Retina (tissue), 1 donor: ENCODE measurements at places on chromosomes 3 and 15.
A peak's percentile ranks its signal among the peaks of the same experiment; 100 is the strongest.

- DNase-seq: no peak
These were observed 90.2 kb upstream of the KLF13 start for GRCh38 chr15:31236184-31237042.

DNA sequence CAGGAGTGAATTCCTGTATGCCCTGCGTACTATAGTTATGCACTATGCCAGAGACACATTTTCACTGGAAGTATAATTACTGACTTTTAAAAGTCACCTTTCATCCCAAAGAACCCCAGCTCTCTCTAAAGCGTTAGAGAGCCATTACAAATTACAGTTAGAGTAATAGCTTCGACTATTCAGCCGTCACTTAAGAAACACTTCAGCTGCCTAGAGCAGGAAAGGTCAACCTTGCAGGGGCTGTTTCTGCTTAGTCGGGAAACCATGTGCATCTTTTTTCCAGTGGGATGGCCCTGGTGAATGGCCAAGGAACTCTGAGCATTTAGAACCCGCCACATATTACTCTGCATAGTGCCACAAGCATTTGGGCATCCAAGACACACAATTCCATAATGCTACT, 235.9 kb downstream of the ARRDC4 start:
- DNase-seq: no peak

DNA sequence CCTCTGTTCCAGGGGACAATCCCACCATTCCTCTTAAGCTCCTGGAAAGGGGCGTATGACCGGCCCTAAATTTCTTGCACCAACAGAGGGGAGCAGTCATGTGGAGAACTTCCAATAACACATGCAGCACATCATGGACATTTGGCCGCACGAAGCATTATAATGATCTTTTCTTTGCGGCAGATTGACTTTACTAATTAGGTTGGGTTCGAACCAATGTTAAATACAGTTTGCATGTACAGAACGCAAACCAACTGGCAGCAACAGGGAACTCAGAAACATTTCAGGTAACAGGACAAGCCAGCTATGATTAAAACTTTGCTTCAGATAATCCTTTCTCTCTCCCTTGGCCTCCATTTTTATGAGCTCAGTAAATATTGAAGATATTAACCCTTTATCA, 100.8 kb upstream of the ADPGK start:
- no peak for DNase-seq

GRCh38 chr15:35603301-35603700, 57.3 kb upstream of the DPH6 start:
- DNase-seq: no peak

DNA sequence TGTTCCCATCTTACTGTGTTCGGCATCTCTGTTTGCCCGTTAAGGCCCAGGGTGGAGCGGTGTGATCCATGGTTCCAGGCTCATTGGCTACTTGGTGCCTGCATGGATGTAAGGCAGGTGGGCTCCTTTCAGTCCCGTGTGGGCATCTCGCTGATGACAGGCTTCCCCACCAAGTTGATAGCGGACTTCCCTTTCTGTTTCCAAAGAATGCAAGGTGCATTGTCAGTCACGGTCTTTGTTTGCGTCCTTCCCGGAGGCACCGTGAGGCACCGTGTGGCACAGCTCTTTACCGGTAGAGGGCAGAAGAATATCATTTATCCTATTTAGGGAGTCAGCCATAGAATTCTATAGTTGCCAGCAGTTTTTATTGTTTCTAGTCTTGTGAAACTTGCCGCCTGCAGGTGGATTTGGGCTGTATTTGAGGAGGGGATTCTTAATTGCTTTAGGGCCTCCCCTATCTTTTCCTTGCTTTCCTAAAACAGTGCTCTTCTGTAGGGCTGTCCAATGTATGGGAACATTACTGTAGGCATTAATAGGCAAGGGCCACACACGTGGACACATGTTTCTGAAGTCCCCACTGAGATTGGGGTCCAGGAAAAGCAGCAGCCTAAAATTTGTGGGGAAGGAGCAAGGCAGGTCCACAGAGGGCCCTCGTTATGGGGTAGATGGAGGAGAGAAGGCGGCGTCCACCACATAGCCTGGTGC, 244.1 kb downstream of the SLCO3A1 start:
- peak; percentile 83 for DNase-seq

DNA sequence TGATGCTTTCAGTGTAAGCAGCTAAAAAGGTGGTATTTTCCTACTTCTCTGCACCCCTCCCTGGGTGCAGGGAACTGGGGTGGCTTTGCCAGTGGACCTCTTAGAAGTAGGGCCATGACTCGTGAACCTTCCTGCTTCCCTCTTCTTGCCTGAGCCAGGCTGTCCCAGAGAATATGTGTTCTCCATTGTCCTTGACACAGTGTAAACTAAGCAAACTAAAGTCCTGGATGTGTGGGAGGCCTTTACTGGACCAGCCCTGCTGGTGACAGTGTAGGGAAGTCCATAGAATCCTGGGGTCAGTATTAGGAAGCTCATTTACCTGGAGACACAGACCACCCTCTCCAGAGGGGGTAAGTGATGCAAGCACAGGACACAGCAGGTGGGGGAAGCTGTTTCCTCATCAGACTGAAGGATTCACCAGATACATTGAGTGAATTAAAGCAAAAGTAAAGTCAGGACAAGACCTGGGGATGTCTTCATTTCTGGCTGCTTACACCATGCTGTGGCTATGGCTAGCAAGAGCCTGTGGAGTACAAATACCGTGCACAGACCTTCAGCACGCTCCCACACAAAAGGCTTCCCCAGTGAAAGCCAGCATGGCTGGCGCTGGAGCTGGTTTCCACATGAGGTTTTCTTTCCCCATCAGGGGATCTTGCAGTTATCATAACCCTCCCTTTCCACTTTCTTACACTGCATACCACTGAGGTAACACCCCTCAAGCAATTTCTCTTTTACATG, 64.8 kb upstream of the LPP start:
- DNase-seq: no peak

DNA sequence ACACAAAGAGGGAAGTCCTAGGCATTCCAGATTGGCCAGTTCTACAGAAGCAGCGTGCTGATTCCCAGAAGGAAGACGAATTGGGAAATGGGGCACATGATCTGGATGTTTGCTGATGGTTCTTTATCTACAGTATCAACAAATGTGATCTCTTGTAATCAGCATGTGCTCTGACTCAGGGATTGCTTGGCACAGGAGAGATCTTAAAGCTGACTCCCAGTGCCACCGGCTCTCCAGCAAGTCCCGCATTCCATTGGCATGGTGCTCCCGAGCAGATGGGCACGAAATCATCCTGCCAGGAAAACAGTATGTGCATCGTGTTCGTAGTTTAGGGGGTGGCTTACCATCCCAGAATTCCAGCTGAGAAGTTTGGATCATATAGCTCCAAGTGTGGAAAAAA, 259.9 kb upstream of the NR2F2 start:
- no peak for DNase-seq

DNA sequence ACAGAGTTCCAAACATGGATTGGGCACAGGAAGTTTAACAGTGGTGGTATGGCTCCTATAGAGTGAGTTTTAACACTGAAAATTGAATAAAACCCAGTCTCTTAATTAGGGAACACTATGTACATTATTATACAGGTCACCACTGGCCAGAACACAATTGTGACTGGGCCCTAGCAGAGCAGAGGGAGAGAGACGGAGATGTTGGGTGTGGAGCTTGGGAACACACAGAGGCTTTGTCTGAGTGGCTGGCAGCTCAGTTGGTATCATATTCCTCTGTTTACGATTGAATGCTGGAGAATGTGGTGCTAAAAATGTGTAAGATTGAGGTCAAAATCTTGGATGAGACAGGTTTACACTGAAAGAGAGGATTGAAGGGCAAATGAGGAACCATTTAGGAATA, 6.8 kb upstream of the MOBP start:
- DNase-seq: no peak

- DNase-seq: no peak
These were observed 37.8 kb downstream of the CCNL1 start for GRCh38 chr3:157122116-157122515.

DNA sequence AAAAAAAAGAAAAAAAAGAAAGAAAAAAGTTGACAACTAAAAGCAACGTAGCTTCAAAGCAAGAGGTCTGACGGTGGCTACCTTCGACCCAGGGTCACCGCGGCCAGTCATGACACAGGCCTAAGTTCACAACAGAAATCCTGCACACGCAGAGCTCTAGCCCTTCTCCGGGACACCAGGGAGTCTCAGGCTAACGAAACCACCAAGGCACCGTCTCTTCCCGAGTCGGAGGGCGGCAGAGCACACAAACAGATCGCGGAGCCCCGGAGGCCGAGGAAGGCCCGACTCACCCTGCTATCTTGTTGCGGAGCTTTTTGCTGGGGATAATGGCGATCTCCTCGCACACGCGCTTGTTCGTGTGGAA, 584 bp downstream of the RPS17 start:
- no peak for DNase-seq

- DNase-seq: no peak
These were observed 1.1 kb downstream of the TP63 start for GRCh38 chr3:189632242-189632641.

- DNase-seq: no peak
These were observed 50.4 kb upstream of the ADCY5 start for GRCh38 chr3:123499322-123499721.

GRCh38 chr15:78682004-78682651, 41.1 kb upstream of the CHRNB4 start:
- no peak for DNase-seq

GRCh38 chr15:93066224-93066681, 22.8 kb downstream of the RGMA start:
- DNase-seq: no peak

DNA sequence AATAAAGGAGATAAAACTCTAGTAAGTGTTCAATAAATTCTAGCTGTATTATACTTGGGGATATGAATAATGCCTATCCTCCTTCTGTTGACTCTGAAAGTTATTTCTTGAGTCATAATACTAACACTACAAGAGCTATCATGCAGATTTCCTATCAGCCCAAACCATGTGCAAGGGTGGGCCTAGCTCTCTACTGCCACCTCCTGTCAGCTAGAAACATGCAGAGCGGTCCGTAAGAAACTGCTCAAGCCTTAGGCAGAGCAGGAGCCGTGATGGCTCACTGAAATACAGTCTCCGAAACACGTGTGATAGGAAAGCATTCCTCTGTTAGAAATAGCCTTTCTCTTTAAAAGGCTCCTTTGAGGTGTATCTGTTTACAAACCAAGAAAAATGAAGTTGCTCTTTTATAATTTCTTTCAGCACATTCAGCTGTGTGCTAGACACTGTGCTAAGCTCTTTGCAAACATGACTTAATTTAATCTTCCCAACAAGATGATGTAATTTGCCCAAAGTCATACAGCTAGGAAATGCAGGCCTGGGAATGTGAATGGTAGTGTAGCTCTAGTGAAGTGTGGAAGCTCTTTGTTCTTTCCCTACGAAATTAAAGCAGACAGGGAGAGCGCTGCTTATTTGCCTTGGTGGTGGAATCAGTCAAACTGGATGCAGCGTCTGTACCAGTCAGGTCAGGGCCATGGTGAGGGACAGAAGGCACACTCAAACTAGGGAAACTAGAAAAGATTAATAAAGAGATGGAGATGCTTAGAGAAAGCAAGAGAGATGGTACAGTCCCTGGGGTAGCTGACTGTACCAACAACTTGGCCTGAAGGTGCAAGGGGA, 43.1 kb downstream of the MTHFS start:
- DNase-seq: peak; percentile 75

DNA sequence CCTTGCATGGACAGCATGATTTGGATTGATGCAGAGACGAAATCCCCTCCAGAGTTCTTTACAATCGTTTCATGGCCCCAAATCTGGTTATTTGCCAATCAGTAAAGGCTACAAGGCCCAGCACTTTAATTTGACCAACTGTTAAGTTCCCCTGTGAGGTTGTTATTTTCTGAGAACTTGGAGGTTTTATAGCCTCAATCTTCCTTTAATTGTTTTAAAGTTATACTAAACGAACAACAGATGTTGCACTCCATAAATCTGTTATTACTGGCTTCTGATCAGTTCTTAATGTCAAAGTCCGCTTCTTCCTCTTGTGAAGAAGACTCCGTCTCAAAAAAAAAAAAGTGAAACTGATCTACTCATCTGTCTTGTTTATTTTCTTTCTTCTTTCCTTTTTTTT, 30.8 kb downstream of the LARP6 start:
- DNase-seq: no peak

GRCh38 chr3:196670339-196670738, 30.8 kb downstream of the NRROS start:
- no peak for DNase-seq

DNA sequence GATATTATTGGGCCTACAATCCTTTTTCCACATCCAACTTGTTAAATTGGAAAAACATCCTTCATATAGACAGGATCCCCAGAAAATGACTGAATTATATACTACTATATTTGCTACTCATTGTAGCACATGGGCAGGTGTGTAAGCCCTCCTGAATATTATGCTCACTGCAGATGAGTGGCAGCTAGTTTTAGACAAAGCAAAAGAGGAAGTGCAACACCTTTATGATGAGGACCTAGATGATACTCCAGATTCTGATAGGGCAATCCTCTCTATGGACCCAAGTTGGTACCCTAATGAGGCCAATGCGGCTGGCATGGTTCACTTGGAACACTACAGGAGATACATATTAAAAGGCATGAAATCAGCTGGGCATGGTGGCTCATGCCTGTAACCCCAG, 119.1 kb upstream of the PLCL2 start:
- DNase-seq: no peak

- no peak for DNase-seq
These were observed 10.6 kb downstream of the TPM1 start for GRCh38 chr15:63052961-63053698.

- no peak for DNase-seq
These were observed 380.9 kb upstream of the RARB start for GRCh38 chr3:25046911-25047771.

- DNase-seq: no peak
These were observed 155.7 kb downstream of the SLCO3A1 start for GRCh38 chr15:92009162-92009561.

DNA sequence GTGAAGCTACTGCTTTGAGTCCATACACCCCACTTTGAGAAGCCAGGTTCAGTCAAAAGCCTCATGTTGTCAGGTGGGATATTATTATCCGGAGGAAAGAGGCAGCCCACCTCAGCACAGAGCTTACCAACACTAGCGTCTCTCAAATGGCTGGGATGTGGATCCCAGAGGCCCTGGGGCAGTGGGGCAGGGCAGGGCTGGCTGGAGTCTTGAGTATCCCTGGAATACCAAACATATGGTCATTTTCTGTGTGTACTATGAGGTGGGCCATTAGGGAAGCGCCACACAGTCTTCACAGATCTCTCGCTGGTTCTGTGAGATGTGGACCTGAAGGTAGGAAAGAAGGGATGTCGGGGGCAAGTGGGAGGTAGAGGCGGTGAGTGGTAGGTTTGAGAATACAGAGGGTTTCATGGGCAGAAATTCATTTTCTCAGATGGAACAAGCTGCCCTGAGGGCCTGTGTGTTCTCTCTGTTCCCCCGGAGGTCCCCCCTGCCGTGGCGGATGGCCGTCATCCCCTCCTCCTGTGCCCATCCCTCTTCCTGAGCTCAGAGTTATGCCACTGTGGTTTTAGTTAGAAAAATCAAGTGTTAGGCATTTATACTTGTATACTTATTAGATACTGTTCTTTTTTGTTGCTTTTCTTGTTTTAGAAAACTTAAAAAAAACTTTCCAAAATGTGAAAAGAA, 66.4 kb downstream of the USP13 start:
- DNase-seq: no peak
